ENCODE measurements at places on chromosomes 6 and 20. TPM values are rescaled to one million over a fixed set of nuclear protein-coding genes. Genes with fewer than 3 reads are reported as not detected.
A peak's percentile ranks its signal among the peaks of the same experiment; 100 is the strongest.

DNA sequence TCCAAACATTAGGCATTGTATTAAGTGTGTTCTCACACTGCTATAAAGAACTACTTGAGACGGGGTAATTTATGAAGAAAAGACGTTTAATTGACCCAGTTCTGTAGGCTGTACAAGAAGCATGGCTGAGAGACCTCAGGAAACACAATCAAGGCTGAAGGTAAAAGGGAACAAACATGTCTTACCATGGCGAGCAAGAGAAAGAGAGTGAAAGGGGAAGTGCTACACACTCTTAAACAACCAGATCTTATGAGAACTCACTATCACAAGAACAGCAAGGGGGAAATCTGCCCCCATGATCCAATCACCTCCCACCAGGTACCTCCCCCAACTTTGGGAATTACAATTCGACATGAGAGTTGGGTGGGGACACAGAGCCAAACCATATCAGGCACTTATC, 86.6 kb upstream of the TOP1 start:
- no peak overlapping the region for H3K4me3 ChIP-seq
- H3K27ac ChIP-seq: no peak overlapping the region
- no peaks in the 10 kb centered on the region for H3K27me3 ChIP-seq

DNA sequence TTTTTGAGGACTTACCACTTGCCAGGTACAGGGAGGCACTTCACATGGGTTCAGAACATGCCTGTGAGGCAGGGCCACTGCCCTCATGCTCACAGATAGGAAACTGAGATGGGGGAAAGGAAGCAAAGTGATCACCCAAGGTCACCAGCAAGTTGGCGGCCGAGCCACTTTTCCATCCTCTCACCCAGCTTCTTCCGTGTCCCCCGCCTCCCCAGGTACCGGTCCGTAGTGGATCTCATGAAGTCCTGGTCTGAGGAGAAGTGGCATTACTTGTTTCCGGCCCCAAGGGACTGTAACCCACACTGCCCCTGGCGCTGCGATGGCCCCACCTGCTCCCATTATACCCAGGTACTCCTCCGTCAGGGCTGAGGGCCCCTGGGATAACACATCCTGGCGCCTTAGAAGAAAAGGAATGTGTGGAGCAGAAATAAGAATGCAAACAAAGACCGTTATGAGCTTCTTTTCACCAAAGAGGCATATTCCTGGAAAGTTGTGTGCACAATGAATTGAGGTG, 6.4 kb downstream of the R3HDML start:
- H3K36me3 ChIP-seq: no peaks in the 10 kb centered on the region
- H3K27me3 ChIP-seq: no peaks in the 10 kb centered on the region
- H3K27ac ChIP-seq: no peak overlapping the region
- no peak overlapping the region for H3K4me3 ChIP-seq

DNA sequence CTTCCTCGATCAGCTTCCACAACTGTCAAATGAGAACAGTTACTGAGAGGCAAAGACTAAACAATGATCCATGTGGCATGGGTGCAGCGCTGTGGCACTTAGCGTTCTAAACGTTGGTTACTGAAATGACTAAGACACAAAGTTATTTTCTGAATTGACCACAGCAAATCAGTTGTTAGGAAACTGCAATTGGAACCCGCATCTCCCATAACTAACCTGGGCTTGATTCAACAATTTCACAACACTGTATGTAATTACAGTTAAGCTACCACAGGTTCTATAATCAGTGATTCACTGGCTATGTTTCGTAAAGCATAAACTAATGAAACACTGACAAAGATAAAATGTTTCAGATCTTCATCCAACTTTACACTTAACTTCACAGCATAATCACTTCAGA, 12.5 kb downstream of the WDR27 start:
- no peak overlapping the region for H3K27ac ChIP-seq
- no peaks in the 10 kb centered on the region for H3K36me3 ChIP-seq
- no peaks in the 10 kb centered on the region for H3K4me1 ChIP-seq
- no peak overlapping the region for H3K4me3 ChIP-seq
- no peak for DNase-seq

GRCh38 chr6:106508834-106509233, 120.5 kb downstream of the RTN4IP1 start:
- H3K27me3 ChIP-seq: no peaks in the 10 kb centered on the region
- H3K36me3 ChIP-seq: no peaks in the 10 kb centered on the region
- DNase-seq: no peak
- no peak overlapping the region for H3K27ac ChIP-seq

DNA sequence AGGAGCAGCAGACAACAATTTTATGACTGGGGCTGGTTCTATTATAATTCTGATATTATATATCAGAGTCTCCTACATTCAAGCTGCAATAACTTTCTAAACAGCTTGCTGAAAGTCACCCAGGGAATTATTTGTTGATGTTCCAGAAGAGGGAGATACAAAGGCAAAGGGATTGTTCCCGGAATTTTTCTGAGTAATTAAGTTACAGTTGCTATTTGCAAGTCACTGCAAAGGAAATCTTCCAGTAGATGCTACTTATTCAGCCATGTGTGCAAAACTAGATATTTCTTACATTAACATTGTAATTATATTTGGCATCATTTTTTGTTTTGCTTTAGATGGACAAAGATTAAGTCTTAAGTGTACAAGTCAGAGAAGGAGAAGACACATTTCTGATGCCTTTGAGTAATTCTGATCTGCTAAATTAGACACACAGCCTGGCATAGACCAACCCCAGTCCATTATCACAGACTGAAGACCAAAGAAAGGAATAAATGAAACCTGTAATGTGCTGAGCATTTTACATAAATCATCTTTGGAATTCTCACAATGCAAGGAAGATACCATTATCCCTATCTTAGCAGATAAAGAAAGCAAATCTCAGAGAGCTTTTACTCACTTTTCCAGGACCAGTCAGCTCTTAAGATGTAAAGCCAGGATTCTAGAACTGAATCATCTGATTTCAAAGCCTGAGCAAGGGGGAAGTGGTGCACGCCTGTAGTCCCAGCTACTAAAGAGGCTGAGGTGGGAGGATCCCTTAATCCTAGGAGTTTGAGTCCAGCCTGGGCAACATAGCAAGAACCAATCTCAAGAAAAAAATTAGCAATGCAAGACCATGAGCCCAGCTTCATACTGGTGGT, 62.6 kb upstream of the AKAP12 start:
- H3K4me1 ChIP-seq: peaks cover 2% of the 10 kb centered on the region
- no peak overlapping the region for H3K4me3 ChIP-seq
- DNase-seq: no peak
- H3K36me3 ChIP-seq: no peaks in the 10 kb centered on the region
- no peak overlapping the region for H3K27ac ChIP-seq

GRCh38 chr6:14804001-14804784, 441.7 kb upstream of the JARID2 start:
- no peak overlapping the region for H3K4me3 ChIP-seq
- peak overlapping the region; percentile 3 for H3K27ac ChIP-seq
- DNase-seq: no peak
- no peaks in the 10 kb centered on the region for H3K36me3 ChIP-seq
- peaks cover 5% of the 10 kb centered on the region for H3K4me1 ChIP-seq
- H3K27me3 ChIP-seq: no peaks in the 10 kb centered on the region

GRCh38 chr6:52233975-52234823, 10.1 kb downstream of the IL17F start:
- no peaks in the 10 kb centered on the region for H3K4me1 ChIP-seq
- DNase-seq: no peak
- H3K27ac ChIP-seq: no peak overlapping the region
- no peak overlapping the region for H3K4me3 ChIP-seq
- H3K27me3 ChIP-seq: no peaks in the 10 kb centered on the region

DNA sequence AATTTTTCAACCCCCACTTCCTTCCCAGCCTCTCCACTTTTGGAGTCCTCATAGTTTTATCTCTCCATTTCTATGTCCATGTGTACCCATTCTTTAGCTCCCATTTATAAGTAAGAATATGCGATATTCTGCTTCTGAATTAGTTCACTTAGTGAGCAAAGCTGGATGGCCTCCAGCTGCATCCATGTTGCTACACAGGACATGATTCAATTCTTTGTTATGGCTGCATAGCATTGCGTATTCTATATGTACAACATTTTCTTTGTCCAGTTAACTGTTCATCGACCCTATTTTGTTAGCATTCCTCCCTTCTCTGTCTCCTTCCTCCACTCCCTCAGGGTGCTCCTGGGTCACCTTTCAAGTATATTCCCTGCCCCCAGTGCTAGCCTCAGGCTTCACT, 210.0 kb upstream of the SSTR4 start:
- no peak overlapping the region for H3K4me3 ChIP-seq
- DNase-seq: no peak
- H3K36me3 ChIP-seq: no peaks in the 10 kb centered on the region
- H3K27me3 ChIP-seq: no peaks in the 10 kb centered on the region
- H3K4me1 ChIP-seq: no peaks in the 10 kb centered on the region

Gene DACT2
- total RNA-seq: 1.7 TPM

Gene CYP24A1
- not detected for total RNA-seq

Gene TOMM34
- 26.2 TPM for total RNA-seq

Gene FOXC1
- 5.8 TPM for total RNA-seq

Gene PCMT1
- 54.7 TPM for total RNA-seq

Gene ULBP2
- not detected for total RNA-seq

Gene EYA4
- 3.4 TPM for total RNA-seq
